ENCODE measurements at places on chromosomes 2 and 18. TPM values are rescaled to one million over a fixed set of nuclear protein-coding genes. Genes with fewer than 3 reads are reported as not detected.

DNA sequence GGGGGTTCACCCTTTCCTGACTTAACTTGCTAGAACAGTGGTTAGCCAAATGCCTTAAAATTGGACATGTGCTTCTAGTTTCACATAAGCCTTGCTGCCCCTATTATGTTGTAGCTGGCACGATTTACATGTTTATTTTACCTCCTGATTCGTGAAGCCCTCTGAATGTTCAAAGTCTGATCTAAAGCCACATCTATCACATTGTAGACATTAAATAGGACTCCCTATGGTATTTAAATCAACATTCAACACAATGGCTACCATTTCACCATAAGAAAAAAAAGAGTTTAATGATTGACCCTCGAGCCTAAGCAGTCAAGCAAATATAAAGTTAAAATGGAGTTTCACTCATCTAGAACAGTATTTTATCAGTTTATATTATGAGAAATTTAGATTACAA lies 151.5 kb downstream of the GULP1 start:
- no peak for DNase-seq

GRCh38 chr18:33495278-33495677 lies 54.8 kb upstream of the CCDC178 start:
- DNase-seq, result peak; percentile 13

DNA sequence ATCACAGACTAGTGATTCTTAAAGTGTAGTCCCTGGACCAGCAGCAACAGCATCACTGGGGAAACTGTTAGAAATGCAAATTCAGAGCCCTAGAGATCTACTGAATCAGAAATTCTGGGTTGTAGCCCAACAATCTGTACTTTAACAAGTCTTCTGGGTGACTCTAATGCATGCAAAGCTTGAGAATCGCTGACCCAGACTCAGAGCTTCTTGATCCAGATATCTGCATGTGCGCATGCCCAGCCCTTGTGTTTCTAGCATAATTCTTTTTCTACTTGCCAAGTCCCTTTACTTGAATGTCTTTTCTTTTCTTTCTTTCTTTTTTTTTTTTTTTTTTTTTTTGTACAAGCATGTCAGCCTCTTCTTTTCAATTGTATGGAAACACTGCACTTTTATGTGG lies 60.4 kb downstream of the FIGN start:
- DNase-seq, result no peak

GRCh38 chr18:42929857-42930256 lies 185.6 kb downstream of the RIT2 start:
- no peak for DNase-seq

DNA sequence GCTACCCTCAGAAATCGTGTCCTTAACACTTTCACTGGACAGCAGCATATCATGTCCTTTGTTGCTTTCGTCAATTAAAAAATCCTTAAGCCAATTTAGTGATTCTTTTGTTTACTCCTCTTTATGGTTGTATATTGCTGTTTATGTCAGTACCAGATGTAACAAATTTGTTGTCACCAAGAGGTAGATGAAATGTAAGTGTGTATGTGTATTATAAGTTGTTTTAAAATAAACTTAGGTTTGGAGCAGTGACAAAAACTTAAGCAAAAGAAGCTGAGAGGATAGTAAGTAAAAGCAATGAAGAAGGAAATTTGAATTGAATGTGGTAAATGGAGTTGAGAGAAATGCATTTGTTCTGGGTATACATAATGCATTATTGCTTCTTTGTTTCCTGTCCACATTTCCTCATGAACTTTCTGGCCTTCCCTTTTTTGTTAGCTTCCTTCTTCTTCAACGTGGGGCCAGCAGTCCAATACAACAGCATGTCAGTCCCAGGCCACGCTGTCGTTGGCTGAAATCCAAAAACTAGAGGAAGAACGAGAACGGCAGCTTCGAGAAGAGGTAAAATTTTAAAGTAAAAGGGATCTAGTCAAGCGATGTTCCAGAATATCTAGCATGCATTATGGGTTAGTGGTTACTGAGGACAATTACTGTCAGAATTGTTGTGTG lies 30.5 kb upstream of the SNORC start:
- no peak for DNase-seq

DNA sequence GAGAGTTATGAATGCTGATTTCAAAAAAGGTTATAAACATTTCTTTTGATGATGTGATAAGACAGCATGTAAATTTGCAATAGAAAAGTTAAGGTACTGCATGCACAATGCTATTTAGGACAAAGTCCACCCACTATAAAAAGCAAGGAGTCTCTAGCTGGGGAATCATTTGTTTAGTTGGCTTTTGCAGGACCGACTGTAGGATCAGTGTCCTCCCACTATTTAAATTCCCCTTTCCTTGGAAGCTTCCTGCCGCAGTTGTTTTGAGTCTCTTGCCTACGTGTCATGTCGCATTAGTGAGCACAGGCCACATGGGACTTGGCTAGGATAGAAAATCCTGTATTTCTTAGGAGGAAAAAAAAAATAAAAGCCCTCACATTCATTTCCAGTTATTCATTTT lies 13.1 kb downstream of the QPCT start:
- DNase-seq, result no peak

DNA sequence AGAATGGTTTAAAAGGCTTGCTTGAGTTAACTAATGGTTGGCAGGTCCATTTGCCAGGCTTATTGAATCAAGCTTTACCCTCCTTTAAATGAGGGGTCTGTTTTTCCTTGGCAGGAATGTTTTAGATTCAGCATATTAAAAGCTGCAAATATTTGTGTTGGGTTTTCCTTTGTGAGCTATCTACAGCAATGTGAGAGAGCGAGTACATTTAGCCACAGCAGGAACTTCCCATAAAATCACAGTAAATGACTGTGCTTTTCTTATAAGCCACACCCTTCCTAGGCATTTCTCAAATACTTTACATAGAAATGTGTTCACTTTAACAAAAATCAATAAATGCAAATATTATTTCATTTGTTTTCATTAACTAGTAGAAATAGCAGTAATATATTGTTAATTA lies 23.9 kb downstream of the CALCRL start:
- DNase-seq, result no peak

GRCh38 chr18:22538426-22538825 lies 120.7 kb upstream of the CTAGE1 start:
- no peak for DNase-seq

DNA sequence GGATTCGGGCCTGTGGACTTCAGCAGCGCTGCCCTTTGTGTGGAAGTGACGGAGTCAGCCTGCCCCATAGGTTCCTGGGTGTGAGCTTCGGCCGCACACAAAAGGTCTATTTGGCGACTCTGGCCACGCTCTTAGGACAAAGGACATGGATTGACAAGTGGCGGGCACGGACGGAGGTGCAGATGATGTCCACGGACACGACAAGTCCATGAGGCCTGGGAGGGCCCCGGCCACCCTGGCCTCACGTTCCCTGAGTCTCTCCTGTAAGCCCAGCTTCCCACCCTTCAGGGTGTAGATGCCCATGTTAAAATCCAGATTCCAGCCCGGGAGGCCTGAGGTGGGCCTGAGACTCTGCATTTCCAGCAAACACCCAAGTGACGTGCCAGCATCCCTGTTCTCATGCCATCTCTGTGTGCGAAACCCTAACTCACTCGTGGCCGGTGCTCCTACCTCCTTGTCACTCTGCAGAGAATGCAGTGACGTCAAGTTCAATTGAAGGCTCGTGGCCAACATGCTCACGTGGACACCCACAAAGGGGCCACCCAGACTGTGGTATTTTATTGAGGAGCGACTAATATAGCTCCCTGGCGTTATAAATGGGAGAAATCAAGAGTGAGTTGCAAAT lies 111.7 kb downstream of the RTP5 start:
- DNase-seq, result no peak

DNA sequence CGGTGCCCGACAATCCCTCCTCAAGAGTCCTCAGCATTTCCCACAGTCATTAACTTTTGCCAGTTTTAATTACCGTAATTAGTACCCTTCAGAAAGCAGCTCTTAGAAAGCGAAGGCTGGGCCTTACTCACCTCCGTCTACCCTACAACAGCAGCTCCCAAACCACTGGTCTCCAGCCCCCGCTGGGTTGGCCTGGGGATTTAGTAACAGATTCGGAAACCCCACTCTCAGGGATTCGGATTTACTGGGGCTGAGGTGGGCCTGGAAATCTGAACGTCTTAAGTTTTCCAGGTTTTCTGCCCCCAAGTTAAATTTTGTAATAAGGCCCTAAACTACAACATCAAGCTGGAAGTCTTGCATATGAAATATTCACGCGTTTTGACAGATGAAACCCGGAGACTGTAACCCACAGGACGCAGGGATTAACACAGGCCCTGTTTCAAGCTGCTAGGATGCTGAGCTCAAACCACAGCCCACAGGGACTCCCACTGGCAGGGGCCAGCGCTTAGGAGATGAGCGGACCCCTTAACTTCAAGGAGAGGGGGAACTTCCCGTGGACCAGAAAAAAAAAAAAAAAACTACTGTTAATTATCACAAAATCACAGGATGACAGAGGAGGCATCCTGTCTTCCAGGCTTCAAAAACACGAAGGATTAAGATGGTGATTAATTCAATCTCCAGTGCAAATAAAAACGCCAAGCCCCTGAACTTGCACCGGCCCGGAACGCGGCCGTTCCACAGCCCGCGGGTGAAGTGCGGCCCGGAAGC lies 985 bp downstream of the ILKAP start:
- DNase-seq, result no peak

DNA sequence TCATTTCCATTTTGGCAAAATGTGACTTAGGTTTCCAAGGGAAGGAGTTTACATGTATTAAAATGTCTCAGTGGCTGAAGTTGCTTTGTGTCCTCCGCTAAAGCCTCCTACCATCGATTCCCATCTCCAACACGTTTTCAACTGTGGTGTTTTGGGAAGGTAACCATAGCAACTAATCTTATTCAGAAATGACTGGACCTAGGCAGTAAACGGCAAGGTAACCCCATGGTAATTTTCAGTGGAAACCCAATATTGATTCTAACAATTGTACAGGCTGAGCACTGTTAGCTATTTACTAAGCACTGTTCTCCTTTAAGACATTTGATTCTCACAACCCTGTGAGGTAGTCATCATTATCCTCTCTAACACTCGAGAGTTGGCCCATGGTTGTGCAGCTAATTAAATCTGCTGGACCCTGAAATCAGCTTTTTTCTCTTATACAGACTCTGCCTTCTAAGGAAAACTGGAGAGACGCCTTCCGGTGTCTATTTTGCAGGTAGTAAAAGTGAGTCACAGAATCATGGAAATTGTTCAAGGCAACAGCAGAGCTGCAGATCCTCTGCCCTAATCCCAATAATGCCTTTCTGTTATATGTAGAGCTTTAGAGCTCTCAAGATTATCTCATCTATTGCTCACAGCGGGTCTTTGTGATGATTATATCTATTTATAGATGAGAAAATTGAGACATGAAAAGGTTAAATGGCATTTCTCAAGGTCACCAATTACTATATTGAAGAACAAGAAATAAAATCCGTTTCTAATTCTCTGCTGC lies 36.2 kb downstream of the FASTKD2 start:
- no peak for DNase-seq

DNA sequence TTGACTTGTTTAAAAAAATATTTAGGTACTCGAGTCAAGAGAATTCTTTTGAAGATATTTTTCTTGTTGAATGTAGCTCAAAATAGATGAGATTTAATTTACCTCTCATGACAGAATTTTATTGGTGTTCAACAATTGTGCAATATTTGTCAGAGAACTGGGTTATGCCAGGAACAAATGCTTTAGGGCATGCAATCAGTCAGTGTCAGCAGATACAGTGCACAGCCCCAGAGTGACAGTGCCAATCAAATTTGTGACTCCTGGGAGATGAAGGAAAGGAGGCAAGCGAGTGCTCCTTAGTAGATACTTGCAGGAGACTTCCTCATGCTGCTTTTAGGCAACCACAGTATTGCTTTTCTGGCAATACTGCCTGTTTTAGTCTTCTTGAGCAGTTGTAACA lies 81.2 kb upstream of the DSEL start:
- DNase-seq, result no peak

GRCh38 chr2:13193900-13194299 lies 477.2 kb downstream of the TRIB2 start:
- no peak for DNase-seq

DNA sequence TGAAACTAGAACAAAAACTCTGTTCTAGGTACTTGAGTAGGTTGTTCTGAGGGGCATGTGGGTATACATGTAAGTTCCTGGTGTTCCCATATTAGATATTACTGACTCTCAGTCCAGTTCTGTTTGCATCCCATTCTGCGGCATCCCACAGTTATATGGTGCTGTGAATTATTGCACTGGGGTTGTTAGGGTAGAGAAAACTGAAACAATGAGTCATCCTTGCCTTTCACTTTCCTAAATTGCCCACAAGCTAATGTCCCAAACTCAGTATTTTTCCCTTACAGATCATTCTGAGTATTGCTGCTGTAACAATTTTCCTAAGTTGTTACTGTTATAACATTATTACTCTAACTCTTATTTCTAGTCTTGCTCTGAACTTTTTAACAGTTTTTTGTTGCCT lies 3.0 kb downstream of the WDR75 start:
- no peak for DNase-seq

DNA sequence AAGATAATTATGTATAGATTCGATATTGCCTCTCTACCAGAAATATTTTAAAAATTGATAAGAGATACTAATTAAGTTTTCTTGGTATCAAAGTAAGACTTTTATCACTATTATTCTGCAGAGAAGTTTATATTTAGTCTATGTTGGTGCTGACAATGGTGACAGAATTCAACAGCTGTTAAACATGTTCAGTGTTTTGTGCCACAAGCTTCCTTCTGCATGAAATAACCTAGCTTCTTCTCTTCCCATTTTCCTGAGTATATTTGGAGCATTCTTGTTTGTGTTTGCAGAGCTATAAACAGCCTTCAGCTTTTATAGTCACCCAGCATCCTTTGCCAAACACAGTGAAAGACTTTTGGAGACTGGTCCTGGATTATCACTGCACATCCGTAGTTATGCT lies 229.2 kb upstream of the RAB12 start:
- no peak for DNase-seq

The DHX57 gene
- total RNA-seq, result 36.0 TPM

The SCTR gene
- total RNA-seq, result 34.9 TPM

The COA5 gene
- total RNA-seq, result 45.2 TPM

The LAMA3 gene
- total RNA-seq, result 0.84 TPM

The SOX11 gene
- 154 TPM for total RNA-seq
